Esophagus squamous epithelium (tissue), 5 donors: ENCODE measurements at places on chromosomes 1 and 21.

DNA sequence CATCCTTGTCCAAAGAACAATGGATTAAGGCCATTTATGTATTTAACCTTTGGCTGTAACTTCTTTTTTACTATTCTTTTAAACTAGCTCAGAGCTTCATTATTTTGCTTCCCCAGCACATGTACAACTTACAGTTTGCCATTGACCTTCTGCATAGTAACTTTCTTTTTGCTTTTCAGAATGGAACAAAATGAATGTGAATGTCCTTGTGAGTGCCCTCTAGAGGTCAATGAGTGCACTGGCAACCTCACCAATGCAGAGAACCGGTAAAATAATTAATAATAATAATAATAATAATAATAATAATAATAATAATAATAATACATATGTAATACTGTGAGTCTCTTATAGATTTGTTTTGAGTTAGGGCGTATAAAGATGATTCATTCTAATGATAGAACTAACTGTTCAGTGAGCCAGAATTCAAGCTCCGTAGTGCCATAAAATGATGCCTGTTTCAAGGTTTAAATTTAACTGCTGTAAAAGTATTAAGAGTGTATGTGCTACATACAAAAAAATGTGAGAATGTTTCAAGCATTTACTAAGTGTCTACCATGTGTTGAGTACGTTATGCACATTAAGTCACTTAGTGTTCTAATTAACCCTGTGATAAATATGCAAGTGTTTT, 69.0 kb upstream of the RAVER2 start:
- H3K36me3 ChIP-seq, result peaks cover 80% of the 10 kb centered on the region
- no peak overlapping the region for H3K4me3 ChIP-seq
- no peaks in the 10 kb centered on the region for H3K4me1 ChIP-seq
- DNase-seq, result no peak
- no peaks in the 10 kb centered on the region for H3K27me3 ChIP-seq

DNA sequence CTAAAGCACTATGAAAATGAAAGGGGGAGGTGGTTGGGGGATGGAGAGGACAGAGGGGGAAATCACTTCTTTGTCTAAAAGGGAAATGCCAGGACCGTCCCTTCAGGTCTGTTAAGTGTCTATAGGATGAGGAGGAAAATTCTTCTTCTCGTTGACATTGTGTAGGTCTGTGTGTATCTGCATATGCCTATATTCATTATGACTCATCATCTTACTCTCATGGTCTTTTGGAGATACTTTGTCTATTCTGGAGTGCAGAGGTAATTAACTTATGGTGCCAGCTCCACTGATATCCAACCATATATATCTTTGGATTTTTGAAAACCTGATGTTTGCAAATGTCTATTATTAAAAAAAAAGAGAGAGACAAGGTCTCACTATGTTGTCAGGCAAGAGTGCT, 143.7 kb downstream of the PBX1 start:
- peaks cover 4% of the 10 kb centered on the region for H3K4me1 ChIP-seq
- no peak overlapping the region for H3K27ac ChIP-seq
- no peak overlapping the region for H3K4me3 ChIP-seq
- H3K27me3 ChIP-seq, result no peaks in the 10 kb centered on the region

DNA sequence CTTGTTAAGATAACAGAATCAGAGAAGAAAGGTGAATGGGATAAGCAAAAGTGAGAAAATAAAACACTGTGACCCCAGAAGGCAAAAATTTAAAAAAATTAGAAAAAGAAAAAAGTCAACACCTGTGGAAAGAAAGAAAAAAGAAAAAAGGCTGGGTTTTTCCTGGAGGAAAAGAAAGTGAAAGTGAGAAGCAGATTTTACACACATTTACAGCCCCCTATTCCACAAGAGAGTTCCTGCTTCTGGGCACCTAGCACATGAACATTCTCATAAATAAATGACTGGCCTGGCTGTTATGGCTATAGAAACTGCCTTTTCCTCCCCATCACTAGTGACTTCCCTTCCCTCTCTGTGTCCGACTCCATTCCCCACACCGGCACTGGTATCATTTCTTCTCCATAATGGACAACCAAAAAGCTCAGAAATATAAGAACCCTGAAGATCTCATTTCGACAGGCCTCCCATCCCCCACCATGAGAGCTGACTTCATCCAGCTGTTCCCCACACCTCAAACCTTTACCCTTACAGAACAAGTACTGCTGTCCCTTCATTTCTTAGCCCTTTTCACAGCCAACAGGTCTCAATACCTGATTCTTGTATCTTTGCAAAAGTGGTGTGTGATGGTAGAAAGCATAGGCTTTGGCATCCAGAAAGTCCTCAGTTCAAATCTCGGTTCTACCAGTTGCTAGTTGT, 12.6 kb downstream of the MTF1 start:
- peaks cover 64% of the 10 kb centered on the region for H3K4me1 ChIP-seq
- H3K36me3 ChIP-seq, result no peaks in the 10 kb centered on the region
- no peak for DNase-seq

DNA sequence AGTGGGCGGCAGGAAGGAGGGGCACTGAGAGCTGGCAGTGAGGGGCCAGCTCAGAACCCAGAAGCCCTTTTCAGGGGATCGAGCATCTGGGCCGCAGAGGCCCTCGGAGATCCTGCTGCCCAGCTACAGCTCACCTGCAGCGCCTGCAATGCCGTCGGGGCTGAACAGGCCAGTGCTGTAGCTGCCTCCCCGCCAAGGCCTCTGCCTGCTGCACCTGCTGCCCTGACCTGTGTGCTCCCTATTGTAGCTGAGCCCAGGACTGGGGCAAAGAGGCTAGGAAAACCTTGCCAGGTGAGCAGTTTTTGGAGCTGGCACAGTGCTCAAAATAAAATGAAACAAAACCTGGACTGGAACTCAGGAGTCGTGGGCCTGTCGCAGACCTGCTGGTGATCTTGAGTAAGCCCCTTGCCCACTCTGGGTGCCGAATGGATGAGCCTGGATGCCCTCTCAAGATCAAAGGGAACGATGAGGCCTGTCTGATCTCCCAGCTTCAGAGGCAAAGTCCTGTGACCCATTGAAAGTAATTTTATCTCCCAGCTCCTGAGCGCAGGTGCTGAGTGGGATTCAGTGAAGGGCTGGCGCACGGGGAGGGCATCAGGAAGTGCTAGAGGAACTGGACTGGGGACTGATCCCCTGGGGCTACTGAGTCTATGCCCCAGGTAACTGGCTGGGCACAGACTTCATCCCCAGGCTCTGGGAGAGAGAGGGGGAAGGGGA, 154.6 kb downstream of the FOXD2 start:
- no peak overlapping the region for H3K27ac ChIP-seq
- H3K36me3 ChIP-seq, result no peaks in the 10 kb centered on the region
- H3K4me1 ChIP-seq, result peaks cover 14% of the 10 kb centered on the region
- H3K27me3 ChIP-seq, result no peaks in the 10 kb centered on the region
- no peak for DNase-seq

DNA sequence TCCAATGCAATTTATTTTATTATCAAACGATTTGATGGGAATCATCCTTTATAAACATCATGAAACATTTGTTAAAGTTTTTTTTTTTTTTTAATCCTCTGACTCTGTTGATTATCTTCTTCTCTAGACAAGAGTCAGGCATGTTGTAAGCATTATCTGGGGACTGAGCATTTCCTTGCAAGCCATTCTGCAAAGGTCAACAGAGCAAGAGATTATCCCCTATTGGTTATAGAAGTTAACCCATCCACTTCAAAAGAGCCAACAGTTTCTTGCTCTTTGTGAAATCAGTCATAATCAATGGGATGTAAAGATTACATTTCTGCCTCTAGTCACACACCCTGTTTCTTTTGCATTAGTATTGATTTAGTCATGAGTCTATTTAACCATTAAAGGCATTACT, 368.8 kb upstream of the ADGRL4 start:
- H3K4me1 ChIP-seq, result no peaks in the 10 kb centered on the region
- no peaks in the 10 kb centered on the region for H3K27me3 ChIP-seq
- H3K27ac ChIP-seq, result no peak overlapping the region
- no peaks in the 10 kb centered on the region for H3K36me3 ChIP-seq
- no peak for DNase-seq

- H3K36me3 ChIP-seq, result no peaks in the 10 kb centered on the region
- H3K27me3 ChIP-seq, result no peaks in the 10 kb centered on the region
- no peak overlapping the region for H3K4me3 ChIP-seq
- no peaks in the 10 kb centered on the region for H3K4me1 ChIP-seq
- H3K27ac ChIP-seq, result no peak overlapping the region
Observed at GRCh38 chr1:49651136-49651535, 372.6 kb downstream of the AGBL4 start.
